Femur (tissue), 1 donor: ENCODE measurements at places on chromosomes 7 and 10.
A peak's percentile ranks its signal among the peaks of the same experiment; 100 is the strongest.

DNA sequence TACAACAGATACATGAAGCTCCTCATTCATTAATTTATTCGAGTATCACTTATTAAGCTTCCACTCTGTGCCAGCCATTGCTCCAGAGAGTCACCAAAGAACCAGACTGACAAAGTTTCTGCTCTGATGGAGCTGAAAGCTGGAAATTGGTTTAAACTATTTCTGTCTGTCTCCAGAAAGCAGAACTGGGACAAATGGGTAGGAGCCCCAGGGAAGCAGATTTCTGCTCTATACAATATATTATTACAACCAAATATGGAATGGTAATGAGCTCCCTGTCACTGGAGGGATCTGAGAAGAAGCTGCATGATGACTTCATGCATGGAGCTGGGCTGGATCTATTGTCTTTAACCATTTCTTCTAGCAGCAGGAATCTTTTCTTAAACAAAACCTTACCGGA is 165.4 kb upstream of the ADO start:
- DNase-seq = no peak

DNA sequence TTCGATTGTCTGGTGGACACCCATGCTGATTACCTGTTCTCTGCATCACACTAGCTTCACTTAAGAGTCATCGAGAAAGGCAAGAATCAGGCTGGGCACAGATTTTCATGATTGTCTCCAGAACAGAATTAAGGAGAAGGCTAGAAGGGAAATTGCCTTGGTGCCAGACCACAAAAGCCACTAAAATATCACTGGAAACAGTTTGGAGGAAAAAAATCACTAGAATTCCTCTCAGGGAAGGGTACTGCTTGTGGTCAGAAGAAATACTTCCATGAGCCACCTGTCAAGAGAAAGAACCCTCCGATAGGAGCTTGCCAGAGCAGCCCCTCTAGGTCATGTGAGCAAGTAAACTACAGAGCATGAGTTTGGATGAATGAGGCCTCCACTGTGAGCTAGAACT is 269.3 kb upstream of the TEX47 start:
- no peak for DNase-seq

DNA sequence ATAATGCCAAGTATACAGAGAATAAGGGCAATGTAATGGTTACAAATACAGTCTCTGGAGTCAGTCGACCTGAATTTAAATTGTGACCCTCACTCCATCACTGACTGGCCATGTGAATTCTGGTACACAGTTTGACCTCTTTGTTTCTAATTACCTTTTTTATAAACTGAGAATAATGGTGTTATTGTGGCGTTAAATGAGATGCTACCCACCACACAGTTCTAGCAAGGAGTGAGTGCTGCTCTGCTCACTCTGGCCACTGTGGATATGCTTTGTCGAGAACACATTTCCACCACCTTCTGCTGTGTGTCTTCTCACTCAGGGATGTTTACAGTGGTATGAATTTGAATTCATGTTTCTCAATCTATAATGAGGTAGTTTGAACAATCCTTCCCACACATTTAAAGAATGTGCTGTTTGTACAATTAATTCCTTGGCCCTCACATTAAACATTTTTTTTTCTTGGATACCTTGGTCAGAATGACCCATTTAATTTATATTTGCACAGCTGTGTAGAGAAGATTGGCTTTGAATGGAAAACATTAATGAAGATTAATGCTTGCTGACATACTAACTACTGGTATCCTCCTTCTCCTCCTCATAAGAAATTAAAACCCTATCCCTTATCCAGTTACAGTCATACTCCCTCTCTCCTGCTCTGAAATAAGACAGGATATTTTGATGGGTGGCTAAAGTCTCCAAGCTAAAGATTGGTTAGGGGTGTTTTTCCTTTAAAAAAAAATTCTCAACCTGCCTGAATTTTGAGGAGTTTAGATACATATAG is 42.4 kb downstream of the PLCE1 start:
- no peak for DNase-seq

DNA sequence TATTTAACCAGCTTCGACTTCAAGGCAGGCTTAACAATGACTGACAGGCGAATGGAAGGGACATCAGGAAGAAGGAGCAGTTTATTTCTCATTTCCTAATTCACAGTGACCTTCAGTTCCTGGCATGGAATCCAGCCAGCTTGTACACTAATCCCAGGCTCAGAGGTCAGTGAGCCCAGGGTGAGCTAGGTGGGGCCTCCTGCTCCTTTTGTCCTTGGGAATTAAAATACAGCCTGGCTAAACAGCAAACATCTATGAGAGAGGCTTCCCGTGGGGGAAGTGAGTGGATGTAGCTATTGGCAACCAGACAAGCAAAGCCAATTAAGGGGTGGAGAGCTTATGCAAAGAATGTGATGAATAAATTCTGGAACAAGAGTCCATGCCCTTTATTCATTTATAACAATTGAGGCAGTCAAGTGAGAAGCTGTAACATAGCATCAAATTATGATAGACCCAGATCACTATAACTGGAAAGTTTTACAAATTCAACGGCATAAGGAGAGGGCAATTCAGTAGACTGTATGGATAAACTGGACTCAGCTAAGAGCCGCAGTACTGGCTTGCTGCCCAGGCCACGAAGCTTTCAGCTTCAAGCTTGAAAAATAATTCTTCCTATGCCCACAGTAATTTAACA is 57.1 kb downstream of the STK17A start:
- DNase-seq = peak; percentile 69

GRCh38 chr10:109721453-109722064 is 201.8 kb downstream of the XPNPEP1 start:
- DNase-seq = no peak

GRCh38 chr7:138924501-138925225 is 56.5 kb downstream of the KIAA1549 start:
- DNase-seq = no peak

DNA sequence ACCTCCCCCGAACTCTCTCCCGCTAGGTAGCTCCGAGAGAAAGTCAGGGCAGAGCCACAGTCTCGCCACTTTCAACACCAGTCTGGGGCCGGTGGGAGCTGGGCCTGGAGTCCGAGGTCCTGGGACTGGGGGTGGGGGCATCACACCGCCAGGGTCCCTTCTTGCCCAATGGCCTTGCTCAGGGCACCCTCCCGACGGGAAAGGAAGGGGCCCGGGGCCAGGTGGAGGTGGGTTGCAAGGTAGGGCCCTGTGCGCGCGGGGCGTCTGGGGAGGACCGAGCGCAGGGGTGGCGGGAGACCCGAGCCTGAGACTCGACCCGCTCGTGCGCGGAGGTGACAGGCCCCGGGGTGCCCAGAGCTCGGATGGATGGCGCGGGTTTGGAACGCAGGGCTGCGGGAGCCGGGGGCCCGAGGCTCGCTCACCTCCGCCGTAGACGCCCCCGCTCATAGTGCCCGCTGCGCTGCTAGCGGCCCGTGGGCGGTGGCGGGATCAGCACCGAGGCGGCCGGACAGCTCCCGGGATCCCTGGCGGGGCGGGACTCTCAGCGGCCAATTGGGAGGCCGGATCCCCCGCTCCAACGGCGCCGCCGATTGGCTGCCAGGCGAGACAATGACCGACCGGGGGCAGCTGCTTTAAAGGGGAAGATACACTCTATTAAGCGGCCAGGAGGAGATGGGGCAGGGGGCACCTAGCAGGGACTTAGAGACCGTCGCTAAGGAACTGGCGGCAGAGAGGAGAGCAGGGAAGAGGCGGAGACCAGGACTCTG is at the start of gene ACTL6B:
ACTL6B (minus strand) TSS at position 541 of the 767 bp plus-strand sequence; CDS start at position 447, 94 bp downstream.
- DNase-seq = peak; percentile 82

GRCh38 chr10:30028738-30029030 is 30.7 kb downstream of the JCAD start:
- no peak for DNase-seq

DNA sequence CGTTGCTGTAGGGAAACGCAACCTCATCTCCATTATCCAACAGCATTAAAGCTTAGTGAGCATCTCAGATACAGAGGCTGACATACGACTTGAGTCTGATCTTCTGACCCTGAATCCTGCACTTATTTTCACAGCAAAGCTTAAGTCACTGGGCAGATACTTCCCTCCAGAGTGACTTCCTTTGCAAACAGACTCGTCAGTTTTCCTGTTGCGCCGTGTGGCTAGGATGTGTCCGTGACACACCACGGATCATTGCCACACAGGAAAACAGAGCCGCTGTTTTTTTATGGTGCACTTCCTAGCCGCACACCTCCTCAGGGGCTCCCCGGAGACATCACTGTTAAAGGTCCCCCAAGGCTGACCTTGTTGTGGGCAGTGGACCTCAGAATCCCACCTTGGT is 94.9 kb upstream of the MKI67 start:
- DNase-seq = no peak

GRCh38 chr10:34574353-34574934 is 240.7 kb downstream of the PARD3 start:
- no peak for DNase-seq

GRCh38 chr7:113664867-113665266 is 253.9 kb downstream of the PPP1R3A start:
- DNase-seq = no peak

DNA sequence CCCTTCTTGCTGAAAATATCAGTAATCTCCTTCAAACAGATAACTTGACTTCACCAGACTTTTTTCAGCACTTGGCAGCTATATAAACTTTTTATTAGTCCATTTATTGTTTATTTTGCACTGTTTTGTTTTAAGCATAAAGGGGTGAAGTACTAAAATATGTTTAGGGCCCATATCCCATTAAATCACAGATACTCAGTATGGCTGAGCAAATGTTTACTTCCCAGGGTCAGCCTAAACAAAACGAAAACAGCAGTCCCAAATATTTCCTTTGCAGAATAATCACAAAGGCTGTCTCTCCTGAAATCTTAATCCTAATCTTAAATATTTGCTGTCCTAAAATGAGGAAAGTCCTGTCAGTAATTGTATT is 649.6 kb downstream of the TNS3 start:
- no peak for DNase-seq

DNA sequence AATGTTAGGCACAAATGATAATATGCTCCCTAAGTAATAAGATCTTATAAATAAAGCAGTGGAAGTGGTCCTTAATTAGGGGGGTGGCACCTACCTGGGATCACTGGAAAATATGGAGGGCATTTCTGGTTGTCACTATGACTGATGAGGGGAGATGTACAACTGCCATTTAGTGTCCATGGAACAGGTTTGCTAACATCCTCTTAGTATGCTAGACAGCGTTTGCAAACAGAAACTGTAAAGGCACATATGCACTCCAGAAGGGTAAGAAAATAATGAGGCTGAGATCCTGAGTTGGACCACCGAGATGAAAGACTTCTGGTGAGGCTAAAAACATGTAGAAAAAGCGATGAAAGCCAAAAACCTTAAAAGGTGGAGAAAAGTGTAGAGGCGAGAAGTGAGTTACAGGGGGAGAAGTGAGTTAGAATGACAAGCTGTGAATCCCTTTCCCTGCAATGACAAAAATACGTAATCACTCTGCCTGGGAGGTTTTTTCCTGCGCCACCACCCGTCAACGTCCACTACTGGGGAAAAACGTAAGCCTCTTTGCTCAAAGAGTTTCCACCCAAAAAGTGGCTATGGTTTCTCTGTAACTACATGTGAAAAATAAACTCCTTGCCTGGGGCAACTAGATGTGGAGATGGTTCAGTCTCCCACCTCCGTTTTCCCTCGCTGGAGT is 767 bp downstream of the KRIT1 start:
- no peak for DNase-seq

GRCh38 chr7:7476381-7476780 is 59.3 kb downstream of the COL28A1 start:
- no peak for DNase-seq

GRCh38 chr10:29386342-29386999 is 97.6 kb downstream of the LYZL1 start:
- no peak for DNase-seq

GRCh38 chr10:14880229-14880628 is 1.6 kb downstream of the SUV39H2 start:
- no peak for DNase-seq

GRCh38 chr7:73329861-73330581 is 2.1 kb downstream of the FKBP6 start:
- DNase-seq = no peak

DNA sequence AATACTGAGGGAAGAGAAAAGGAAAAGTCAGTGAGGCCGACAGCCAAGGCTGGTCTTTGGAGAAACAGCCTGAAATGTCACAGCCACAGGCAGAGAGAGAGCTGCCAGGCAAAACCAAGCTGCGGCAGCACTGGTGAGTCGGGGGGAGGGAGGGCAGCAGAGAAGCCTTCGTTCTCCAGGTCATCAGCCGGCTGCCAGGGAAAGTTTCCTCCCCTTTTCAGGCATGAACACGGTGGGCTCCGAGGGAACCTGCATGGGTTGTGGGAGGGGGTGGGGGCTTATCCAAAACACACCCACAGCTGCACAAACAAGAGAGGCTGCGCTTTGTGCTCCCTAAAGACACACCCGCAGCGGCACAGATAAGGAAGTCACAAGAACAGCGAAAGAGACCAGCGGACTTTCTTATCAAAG is 62.3 kb upstream of the NKX6-2 start:
- no peak for DNase-seq
